ENCODE measurements at places on chromosomes 6 and 20.

DNA sequence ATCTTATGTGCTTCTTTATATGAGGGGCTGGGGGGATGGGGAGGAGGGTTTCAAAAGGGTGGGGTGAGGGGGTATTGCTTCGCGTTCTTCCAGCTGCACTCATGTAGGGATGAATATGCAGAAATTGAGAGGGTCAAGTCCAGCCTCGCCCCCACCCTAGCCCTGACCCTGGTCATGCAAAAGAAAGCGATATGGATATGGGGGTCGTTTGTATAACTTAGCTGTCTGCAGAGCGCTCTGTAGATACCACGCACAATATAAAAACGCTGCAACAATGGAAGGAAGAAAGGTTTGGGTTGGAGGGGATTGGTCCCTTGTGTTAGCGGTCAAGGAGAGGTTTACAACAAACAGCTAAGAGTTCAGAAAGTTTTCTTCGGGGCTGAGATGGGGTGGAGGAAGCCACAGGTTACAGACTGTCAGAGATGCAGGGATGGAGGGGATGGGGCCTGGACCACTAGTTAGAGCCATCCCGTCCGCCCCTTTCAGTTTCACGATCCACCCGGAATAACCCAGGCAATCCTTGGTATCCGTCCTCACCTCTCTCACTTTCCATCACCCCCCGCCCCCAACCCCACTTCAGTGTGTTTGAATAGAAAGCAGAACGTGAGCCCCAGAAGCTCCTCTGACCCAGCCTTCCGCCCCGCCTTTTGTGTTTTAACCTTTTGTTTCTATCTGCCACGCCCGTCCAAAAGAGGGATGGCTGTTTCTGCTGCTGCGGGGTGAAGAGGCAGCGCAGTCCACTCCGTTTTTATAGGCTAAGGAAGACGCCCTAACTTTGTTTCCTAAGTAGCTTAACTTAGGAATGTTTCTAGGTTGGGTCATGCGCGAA, 73.5 kb downstream of the SOX4 start:
- no peak for DNase-seq

GRCh38 chr6:141133836-141134235, 998.9 kb upstream of the GJE1 start:
- no peak for DNase-seq

GRCh38 chr6:5507131-5507681, 245.9 kb downstream of the FARS2 start:
- DNase-seq = no peak

DNA sequence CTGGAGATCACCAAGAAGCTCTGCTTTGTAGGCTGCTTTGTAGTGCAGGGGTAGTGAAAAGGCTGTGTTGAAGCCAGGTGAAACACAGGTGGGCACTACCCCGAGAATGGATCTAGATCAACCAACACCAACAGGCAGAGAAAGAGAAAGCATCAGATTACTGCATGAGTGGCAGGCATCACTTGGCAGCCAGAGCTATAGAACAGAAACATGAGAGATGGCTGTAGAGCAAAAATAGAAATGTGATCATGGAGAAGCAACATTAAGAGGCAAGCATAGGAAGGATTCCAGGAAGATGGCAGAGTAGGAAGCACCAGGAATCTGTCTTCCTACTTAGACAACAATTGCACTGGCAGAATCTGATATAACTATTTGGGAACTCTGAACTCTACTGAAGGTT, 311.1 kb upstream of the TCF21 start:
- no peak for DNase-seq

- DNase-seq = peak; percentile 89
Observed at GRCh38 chr20:31841928-31842327, 3.5 kb downstream of the FOXS1 start.

GRCh38 chr6:35463292-35463691, 4.9 kb upstream of the RPL10A start:
- no peak for DNase-seq

- DNase-seq = no peak
Observed at GRCh38 chr20:43903953-43904826, 10.5 kb upstream of the TOX2 start.

DNA sequence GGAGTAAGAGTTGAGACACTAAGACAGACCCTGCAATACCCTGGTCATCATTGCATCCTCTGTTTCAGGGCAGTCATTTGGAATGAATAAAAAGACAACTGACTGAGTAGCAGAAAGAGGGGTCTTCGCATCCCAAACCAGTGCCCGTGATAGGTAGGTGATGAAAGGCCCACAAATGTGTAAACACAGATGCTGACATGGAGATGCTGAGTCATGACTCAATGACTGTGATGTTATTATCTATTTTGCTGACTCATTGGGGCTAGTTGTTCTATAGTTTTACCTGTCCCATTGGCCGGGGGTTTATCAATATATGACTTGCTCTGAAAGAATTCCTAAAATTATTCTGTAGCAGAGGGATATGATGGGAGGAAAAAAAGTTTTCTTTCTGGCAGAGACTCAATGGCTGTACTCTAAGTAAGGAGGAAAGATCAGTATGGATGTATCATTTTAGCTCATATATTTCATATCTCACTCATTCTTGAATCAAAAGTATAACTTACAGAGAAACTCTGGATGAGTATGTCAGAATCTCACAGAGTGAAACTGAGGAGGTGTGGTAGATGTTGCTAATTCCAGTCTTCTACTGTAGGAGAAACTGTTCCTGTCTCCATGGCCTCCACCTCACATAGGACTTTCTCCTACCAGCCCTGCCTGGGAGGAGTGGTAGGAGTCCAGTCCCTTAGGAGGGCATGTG, 119.9 kb upstream of the PREP start:
- DNase-seq = no peak

- DNase-seq = no peak
Observed at GRCh38 chr20:57592263-57593092, 27.7 kb downstream of the ZBP1 start.

DNA sequence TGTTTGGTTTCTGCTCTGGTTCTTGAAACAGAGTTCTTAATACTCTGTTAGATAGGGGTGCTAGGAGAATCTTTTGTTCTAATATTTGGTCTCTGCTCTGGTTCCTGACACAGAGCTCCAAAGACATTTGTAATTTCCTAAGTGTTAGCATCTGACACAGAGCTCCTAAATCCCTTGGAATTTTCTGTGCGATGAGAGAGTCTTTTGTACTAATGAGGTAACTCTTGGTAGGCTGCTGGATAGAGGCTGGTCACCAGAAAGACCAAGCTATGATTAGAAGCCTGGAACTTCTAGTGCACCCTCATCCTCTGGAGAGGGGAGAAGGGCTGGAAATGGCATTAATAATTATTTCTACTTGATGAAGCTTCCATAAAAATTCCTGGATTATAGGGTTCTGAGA, 7.7 kb upstream of the CD109 start:
- DNase-seq = no peak

DNA sequence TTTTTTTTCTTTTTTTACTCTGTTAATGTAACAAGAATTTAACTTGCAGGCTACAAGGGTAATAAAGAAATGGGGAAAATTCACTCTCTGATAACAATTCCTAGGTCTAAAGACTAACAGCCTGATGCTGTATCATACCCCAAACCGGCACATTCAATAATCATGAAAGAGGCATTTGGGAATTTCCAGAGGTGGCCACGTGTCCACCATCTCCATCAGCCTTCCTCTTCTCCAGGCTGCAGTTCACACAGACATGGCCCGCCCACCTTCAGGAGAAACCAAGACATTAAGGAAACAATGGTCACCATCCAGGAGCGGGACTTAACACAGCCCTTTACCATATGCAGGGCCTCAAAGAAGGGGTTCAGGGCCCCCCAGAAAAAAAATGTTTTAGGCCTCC, 44.8 kb downstream of the PDE10A start:
- no peak for DNase-seq

- DNase-seq = no peak
Observed at GRCh38 chr20:46207793-46208192, 89.7 kb downstream of the CD40 start.

DNA sequence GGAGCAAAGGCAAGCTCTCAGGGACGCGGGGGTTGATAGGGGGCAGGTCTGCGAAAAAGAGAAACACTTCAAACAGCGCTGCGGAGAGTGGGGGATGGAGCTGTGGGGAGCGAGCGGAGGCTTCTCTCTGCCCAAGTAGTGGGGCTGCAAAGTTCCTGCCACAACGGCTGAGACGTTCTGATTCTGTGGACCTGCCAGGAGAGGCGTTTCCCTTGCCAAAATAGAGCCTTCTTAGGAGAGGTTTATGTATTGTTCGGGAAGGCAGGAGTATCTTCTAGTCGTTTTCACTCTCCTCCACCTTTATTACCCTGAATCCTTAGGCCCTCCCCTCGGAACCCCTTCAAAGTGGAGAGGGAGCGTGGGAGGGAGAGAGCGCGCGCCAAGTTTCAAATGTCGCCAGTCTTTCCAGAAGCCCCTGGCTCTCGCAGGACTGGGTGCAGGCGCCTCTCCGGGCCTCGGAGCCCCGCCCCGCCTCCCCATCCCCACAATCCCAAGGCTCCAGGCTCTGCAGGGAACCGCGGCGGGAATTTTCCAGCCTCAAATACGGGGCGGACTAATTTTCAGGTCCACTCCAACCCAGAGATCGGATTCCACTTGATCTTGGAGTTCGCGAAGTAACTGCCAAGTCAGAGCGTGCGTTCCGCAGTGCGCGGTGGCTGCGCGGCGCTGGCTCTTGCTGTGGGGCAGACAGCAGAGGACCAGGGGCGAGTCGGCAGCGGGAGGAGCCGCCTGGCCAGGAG, 10.0 kb upstream of the POU3F2 start:
- DNase-seq = no peak

DNA sequence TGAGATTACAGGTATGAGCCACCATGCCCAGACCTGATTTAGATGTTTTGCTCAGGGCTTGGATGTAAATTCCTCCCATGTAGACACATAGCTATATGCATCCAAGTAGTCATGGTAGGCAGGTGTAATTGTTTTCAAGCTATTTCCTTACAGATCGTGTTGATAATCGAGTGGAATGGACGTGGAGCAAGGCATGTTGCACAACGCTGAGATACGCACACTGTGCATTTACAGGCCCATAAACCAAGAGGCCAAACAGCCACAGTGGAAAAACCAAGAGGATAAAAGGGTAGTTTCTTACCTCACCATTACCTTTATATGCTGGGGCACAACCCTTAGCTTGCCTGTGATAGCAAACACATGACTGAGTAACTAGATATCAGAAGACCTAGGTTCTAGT, 51.0 kb upstream of the ADGRF1 start:
- no peak for DNase-seq

- DNase-seq = no peak
Observed at GRCh38 chr6:149249370-149250357, 67.8 kb upstream of the TAB2 start.

GRCh38 chr20:440636-441035, 21.7 kb downstream of the TBC1D20 start:
- peak; percentile 34 for DNase-seq

- no peak for DNase-seq
Observed at GRCh38 chr20:25072226-25072811, 9.6 kb downstream of the VSX1 start.

Measured in fibroblast of skin of back (primary cell).